ENCODE measurements at places on chromosomes 6 and 20.
A peak's percentile ranks its signal among the peaks of the same experiment; 100 is the strongest.

GRCh38 chr6:6694368-6694780, 105.9 kb downstream of the LY86 start:
- no peak for DNase-seq

DNA sequence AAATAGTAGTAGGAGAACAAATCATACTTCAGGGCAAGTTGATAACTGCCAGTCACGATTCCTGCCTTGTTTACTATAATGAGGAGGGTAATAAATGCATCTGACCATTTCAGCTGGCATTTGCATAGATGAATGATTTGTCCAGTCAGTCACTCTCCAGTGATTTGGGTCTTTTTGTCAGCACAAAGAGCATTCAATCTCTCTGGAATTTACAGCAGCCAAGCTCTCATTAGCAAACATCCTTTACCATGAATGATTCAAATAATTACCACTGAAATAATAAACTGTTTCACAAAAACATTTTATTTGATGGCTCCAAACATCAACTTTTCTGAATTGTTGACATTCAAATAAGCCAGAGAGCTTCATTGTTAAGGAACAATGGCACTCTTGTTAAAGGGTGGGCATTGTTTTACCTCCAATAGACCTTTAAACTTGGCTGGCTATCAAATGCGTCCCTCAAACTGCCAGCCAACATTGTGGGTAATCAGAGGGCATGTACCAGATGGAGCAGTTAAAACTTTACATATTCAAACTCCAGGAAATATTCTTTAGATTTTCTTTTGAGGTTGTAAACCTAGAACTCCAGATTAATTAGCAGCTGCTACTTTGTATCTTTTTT, 30.0 kb upstream of the FBXL4 start:
- DNase-seq, result no peak

DNA sequence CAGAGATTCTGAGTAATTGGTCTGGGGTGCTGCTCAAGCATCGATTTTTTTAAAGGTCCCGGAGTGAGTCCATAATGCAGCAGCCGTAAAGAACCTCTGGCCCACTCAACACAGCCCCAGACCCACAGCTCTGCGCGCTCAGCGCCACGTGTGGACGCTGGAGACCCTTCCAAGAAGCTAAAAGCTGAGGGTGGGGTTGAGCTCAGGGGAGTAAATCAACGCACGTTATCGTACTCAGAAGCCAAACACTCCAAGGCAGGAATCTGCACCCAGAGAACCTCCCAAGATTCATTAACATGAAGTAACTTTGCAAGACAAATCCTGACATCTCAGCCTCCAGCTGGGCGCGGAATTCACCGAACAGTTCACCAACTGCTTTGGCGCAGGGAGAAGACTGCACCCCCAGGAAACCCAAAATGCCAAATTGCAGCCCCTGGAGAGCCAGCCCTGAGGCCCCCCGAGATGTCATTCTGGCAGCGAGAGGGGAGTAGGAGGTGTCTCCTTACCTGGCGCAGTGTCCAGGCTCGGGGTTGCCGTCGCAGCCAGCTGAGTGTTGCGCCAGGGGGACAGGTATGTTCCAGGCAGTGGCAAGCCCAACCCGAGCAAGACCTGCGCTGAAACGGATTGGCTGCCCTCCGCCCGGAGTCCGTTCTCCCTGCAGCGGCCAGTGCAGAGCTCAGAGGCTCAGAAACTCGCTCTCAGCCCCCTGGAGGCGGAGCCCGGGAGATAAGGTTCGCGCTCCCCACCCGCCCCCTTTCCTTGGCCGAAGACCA, at the start of gene COL21A1:
COL21A1 (minus strand) TSS at position 700 of the 773 bp plus-strand sequence. CDS start 64,962 bp downstream, outside the sequence.
- peak; percentile 95 for DNase-seq

DNA sequence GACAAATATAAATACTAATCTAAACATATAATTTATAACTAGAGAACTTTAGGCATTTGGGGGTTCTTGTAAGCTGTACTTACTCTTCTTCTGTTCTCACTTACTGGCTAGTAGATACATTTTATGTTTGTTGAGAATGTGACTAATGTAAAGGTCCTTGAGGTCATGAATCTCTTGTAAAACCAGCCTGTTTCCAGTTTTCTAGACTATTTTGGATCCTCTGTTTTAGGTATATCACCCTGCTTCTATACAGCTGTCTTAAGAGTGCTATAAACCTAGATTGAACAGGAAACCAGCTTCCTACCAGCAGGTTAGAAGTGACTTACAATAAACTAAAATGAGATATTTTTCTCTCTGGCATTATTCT, 134.2 kb downstream of the PLCB4 start:
- DNase-seq, result no peak

DNA sequence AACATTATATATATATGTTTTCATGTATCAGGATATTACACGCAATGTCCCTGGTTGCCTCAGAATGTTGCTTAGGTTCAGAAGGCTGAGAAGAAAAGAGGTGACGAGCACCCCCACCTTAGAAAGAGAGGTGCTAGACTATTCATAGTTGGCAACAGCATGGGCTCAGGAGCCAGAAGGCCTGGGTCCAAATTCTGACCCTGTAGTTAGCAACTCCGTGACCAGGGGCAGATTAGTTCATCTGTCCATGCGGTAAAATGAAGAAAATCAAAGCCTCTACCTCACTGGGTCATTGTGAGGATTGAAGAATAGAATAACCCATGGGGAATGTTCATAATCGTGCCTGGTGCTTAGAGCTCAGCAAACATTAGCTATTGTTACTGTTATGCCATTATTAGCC, 5.4 kb upstream of the SIRT5 start:
- DNase-seq, result no peak

- DNase-seq, result no peak
Measured at GRCh38 chr20:6212903-6213302, 90.1 kb upstream of the FERMT1 start.

DNA sequence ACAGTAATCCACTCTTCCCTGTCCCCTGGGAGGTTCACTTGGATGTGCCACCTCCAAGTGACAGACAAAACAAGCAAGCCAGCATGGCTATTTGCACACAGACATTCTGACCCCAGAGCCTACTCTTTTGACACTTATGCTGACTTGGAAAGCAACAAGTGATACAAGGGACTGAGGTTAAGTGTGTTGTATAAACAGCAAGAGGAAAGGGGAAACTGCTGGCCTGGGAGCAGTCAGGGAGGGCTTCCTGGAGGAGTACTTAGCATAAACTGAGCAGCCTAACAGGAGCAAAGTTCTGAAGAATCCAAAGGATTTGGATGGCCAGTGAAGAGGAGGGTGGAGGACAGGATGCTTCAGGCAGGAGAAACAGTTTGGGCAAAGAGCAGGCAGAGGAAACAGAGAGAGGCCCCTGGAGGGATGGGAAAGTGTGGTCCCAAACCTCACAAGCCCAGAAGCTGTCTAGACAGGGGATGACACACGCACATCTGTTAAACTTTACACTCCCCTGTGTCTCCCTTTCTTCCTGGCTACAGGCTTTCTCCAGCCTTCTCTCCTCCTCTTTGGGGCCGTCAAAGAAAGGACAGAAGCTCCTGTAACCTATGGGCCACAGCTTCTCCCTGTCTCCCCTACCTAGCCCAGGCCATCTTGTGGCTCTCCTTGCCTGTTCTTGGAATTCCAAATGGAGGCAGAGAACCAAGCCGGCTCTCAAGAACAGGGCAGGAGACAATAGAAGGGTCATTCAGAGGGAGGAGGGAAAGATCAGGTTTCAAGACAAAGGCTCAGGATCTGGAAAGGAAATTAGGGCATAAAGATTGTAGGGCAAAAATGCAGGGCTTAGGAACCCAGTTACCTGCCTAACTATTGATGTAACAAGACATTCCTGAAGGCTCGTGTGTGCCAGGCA, 19.3 kb downstream of the SULF2 start:
- peak; percentile 91 for DNase-seq

- DNase-seq, result no peak
Measured at GRCh38 chr6:130526466-130526865, 160.6 kb downstream of the TMEM200A start.

GRCh38 chr20:6126846-6127245, 4.0 kb upstream of the FERMT1 start:
- no peak for DNase-seq

DNA sequence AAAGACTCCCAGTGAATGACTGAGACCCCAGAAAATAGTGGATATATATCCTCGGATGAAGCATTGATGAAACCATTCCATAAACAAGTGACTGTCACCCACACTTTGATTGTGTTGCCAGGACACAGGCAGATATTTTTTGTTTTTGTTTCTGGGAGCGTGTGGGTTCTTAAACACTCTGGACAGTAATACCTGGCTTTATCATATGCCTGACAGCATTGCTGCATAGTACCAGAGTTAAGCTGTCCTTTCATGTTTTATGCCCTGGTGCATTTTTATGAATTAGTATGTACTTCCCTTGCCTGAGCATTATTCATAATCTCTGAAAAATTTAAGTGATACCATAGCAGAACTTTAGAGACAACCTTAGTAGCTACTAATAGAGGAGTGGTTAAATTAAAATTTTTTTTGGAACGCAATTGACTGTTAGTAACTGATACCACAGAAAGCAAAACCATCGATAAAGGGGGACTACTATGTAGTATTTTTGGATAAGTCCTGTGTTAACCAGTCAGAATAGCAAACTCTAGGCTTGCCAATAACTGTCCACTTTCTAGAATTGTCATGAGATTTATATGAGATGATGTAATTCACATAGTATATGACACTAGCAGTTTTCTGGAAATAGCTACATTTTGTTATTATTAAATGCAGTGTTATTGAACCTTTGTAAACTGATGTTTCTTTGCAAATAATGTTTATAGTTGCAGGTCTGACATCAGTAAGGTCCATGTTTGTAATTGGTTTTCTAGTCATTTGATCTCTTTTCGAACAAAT, 30.4 kb downstream of the SENP6 start:
- no peak for DNase-seq

DNA sequence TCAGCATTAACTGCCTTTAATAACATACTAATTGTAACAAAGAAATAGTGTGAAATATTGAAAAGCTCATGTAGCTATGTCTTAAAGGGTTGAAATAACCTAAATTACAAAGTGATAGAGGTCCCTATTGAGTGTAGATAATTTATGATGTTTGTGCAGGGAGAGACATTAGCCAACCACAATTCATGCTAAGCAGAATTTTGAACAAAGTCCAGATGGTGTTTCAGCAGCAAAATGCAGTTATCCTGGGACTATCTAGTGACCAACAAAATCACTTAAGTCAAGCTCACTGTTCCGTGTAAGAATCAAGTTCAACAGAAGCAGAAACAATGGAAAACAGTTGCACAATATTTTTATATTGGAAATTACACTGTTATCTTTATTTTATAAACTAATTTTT, 218.5 kb downstream of the SIM1 start:
- DNase-seq, result no peak

- no peak for DNase-seq
Measured at GRCh38 chr20:41001497-41001896, 27.1 kb upstream of the TOP1 start.

- DNase-seq, result peak; percentile 41
Measured at GRCh38 chr6:168609026-168609685, 168.2 kb downstream of the SMOC2 start.

DNA sequence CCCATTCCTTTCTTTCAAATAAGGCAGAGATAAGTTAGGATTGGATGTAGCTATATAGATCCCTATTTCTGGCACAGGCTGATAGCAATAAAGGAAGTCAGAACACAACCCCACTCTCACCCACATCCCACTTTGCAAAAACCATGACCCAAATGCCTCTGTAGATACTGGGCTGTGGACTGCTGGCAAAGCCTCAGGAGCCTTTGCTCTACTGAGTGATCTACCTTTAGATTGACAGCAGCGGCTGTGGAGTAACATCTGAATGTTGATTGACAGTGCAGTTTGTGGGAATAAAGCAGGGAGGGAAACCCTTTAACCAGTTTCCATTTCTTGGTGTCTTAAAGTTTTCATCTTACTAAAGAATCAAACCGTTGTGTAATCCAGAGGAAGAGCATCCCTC, 6.7 kb upstream of the TMEM30A start:
- no peak for DNase-seq

GRCh38 chr6:106882138-106882537, 92.4 kb downstream of the CD24 start:
- no peak for DNase-seq

DNA sequence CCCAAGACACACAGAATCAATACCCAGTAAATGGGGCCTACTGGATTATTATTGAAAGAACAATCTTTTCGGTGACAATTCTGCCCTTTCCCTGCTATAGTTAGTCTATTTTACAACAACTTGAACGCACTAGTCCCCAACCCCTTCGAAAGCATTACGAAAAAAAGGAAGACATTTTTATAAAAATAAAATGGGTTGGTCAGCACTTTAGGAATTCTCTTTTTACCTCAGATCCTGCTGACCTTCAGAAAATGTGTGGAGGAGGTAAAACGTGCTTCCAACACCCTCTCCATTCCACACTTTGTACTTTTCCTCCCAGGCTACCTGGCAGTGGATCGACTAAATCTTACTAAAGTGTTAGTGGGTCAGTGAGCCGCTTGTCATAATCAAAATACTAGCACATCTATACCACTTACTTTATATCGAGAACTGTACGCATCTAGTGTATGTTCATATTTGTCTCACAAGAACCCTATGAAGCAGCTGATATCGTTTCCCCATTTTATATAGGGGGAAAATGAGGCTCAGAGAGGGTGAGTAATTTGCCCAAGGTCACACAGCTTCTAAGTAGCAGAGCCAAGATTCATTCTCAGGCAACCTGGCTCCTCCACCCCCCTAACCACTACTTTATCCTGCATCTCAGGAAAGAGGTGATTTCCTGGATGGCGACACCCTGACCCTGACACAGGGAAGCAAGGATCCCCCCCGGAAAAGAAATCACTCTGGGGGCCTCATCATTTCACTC, 10.6 kb downstream of the NFATC2 start:
- DNase-seq, result no peak

DNA sequence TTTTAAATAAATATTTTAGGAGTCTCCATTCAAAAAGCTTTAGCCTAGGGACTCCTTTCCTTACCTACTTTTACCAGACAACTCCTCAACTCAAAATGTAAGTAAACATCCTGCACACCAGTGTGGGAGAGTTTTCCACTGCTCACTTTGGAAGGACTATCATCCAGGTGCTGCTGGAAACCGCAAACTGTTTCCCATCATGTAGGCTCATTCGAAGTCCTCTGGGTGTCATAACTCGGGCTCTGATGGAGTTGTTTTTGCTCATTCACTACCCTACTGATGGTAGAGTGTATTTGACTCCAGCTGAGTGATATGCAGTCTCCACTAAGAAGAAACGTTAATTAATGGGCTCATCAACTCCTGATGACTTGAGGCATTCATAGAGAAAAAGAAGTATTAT, 136.5 kb upstream of the AKAP12 start:
- DNase-seq, result no peak

GRCh38 chr6:71181565-71181964, 107.0 kb upstream of the OGFRL1 start:
- DNase-seq, result peak; percentile 91

GRCh38 chr6:77106992-77107391, 356.3 kb downstream of the HTR1B start:
- DNase-seq, result no peak

DNA sequence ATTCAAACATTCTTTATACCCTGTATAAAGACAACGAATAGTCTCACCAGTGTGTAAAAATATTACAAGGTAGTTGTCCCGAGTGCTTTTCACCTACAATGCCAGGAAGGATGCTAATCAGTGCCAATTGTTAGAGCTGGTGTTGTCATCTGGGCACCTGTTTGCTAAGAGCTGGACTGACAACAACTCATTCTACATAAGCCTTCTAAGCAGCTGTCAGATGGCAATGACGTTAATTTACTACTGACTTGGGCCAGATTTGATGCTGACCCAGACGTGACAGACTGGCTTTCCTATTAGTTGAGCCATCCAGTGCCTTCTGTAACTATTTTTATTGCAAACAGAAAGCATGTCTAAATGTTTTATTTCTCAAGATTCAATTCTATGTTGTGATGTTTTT, 355.2 kb downstream of the ADGRB3 start:
- no peak for DNase-seq
